ENCODE measurements at places on chromosomes 6 and 20.

DNA sequence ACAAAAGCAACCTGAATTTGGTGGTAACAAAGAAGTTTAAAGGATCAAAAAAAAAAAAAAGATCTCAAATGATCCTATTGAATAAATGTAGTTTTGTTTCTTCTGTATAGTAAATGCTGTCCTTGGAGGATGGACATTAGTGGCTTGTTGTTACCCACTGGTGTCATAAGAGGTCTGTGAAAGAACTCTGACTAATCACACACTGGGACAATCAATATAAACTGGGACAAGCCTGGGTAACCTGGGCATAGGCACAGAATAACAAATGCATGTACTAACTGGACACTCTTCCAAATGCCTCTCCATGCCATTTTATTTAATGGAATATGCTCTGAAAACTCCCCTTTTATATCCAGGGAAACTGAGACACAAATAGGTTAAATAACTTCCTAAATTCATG, 241.4 kb downstream of the DOK5 start:
- DNase-seq: no peak

DNA sequence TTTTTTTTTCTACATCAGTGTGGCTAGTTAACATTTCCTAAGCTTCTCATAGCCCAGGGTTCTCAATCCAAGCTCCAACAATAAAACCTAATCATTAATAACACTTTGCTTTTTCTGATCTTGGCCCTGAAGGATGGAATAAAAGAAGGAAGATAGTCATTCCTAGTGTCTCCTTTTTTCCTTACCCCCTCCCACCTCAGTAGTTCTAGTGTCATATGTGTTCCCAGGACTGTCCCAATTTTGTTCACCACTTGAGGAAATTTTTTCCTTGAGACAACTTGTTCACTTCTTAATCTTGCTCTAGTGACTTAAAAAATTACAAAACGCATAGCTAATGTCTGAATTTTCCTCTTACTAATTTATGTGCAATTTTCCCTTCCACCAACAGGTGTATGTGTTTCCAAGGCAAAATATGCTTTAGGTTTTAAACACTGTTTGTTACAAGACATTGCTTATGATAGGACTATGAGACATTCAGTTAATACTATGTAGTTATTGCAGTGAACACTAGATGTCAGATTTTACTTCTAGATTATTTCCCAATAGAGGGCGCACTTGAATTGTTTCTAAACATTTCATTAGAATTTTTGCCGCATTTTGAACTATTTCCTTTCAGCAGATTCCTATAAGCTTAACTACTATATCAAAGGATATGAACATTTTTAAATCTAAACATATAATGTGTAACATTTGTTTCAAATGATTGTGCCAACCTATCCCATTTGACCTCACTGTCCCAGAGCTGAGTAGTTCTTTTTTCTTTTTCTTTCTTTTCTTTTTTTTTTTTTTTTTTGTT, 18.5 kb upstream of the C6orf141 start:
- no peak for DNase-seq

DNA sequence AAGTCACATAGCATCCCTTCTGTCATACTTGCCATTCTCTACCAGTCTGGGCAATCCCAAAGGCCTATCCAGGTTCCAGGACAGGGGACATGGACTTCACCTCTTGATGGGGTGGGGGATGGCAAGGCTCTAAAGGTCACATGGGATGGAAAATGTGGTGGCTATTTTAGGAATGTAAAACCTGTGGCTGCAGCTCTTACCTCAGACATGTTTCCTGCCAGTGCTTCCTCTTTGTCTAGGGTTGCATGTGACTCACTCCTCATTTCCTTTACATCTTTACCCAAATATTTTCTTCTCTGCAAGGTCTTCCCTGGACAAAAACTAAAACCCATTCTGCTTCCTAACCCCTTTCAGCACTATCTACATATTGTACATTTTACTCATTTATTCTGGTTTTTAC, 135.7 kb downstream of the BTBD3 start:
- no peak for DNase-seq

DNA sequence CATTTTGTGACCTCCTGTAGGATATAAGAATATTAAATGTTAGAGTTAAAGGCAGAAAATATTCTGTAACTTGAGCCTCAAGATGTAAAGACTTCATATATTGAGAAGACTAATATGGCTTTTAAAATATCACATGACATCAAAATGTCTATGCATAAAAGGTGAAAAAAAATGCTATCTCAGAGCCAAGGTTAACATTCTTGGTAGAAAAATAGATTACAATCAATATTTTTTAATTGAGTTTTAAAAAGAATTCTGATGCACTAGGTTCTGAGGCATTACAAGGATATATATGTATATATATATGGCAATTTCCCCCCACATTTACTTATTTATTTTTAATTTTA, 46.2 kb upstream of the RAB23 start:
- DNase-seq: no peak

- no peak for DNase-seq
Observed at GRCh38 chr6:161100072-161100471, 108.5 kb downstream of the MAP3K4 start.

GRCh38 chr6:156544046-156544445, 233.1 kb upstream of the ARID1B start:
- DNase-seq: no peak

- no peak for DNase-seq
Observed at GRCh38 chr6:4640139-4640538, 136.1 kb upstream of the CDYL start.

Measured in naive thymus-derived CD8-positive, alpha-beta T cell (primary cell).